ENCODE measurements at places on chromosomes 1 and 21.

- no peak for DNase-seq
- no peak overlapping the region for H3K4me3 ChIP-seq
- peaks cover 20% of the 10 kb centered on the region for H3K4me1 ChIP-seq
- peaks cover 2% of the 10 kb centered on the region for H3K27me3 ChIP-seq
Measured at GRCh38 chr1:229154811-229155210, 116.1 kb upstream of the RAB4A start.

DNA sequence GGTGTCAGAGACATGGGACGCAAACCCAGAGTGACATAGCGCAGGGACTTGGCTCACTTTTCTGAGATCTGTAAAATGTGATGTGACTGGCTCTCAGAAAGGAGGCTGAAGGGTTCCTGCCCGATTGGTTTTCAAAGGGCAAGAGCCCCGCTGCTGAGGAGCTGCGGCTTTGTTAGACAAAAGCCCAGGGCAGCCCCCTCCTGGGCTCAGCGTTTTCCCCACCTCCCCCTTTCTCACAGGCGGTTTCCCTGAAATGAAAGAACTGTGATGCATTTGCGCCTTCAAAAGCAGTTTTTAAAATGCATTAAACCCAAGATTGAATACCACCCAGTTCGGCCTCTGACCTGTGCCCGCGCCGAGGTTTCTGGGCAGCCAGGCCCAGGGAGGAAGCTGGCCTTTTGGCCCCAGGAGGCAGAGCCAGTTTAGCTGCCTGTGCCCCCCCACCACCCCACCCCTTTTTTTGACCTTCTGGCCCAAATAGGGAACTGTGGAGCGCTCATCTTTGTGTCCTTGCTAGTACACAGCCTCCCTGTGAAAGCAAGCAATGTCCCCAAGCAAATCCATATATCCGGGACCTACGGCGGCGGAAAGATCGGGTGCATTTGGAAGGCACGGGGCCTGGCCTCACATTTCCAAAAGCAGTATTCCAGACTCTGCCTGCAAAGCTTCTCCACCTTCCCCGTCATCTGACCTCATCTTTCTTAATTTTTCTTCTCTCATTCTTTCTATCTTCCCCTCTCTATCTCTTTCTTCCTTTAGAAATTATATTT lies 28.6 kb downstream of the CD247 start:
- H3K27ac ChIP-seq, result peak overlapping the region; percentile 89
- no peak for DNase-seq
- peaks cover 82% of the 10 kb centered on the region for H3K4me1 ChIP-seq
- peak overlapping the region; percentile 82 for H3K4me3 ChIP-seq
- H3K36me3 ChIP-seq, result peaks cover 35% of the 10 kb centered on the region

GRCh38 chr1:187226396-187226795 lies 397.6 kb downstream of the PLA2G4A start:
- no peaks in the 10 kb centered on the region for H3K27me3 ChIP-seq
- no peak overlapping the region for H3K27ac ChIP-seq
- H3K4me1 ChIP-seq, result no peaks in the 10 kb centered on the region
- no peaks in the 10 kb centered on the region for H3K36me3 ChIP-seq
- DNase-seq, result no peak
- no peak overlapping the region for H3K4me3 ChIP-seq

DNA sequence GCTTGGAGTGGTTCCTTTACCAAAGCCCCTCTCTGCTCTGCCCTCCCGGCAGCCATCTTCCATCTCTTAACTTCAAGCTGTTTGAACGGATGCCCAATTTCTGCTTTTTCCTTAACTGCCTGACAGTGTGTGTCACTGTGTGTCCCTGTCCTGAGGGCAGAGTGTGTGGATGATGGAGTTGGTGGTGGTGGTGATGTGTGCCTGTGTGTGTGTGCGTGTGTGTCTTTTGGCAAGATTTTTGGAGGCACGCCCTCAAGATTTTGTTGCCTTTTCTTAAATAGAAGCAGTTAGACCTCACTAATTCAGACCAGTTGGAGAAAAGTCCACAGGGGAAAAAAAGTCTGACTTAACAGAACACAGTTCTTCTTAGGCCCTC lies 30.3 kb downstream of the SERTAD4 start:
- H3K36me3 ChIP-seq, result no peaks in the 10 kb centered on the region
- H3K4me3 ChIP-seq, result no peak overlapping the region
- H3K27me3 ChIP-seq, result peaks cover 3% of the 10 kb centered on the region
- DNase-seq, result no peak
